Breast epithelium (tissue), 4 donors: ENCODE measurements at places on chromosomes 16 and 17.

GRCh38 chr16:81716478-81717225 lies 62.4 kb upstream of the PLCG2 start:
- DNase-seq: no peak

DNA sequence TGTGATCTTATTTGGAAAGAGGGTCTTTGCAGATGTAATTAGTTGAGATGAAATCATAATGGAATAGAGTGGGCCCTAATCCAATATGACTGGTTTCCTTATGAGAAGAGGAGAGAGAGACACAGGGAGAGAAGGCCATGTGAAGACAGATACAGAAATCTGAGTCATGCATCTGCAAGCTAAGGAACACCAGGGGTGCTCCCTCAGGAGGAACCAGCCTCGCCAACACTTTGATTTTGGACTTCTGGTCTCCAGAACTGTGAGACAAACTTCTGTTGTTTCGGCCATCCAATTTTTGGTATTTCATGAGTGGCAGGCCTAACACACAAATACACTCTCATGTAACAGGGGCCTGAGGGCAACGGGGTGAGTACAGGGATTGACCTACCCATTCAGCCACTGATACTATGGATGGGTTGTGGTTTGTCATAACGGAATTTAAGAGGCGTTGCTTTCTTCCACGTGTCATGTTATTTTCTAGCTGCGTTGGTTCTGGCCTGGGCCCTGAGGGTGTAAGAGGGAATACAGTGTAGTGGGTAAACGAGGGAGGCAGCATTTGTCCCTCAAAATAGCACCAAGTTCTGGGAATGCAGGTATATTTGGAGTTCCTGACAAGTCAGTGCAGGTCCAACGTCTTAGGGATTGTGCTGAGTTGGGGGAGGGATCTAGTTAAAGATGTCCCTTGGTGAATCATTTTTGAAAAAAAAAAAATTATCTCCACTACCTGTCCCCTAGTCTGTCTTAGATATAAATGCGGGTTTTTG lies 17.7 kb downstream of the PLCG2 start:
- DNase-seq: no peak

DNA sequence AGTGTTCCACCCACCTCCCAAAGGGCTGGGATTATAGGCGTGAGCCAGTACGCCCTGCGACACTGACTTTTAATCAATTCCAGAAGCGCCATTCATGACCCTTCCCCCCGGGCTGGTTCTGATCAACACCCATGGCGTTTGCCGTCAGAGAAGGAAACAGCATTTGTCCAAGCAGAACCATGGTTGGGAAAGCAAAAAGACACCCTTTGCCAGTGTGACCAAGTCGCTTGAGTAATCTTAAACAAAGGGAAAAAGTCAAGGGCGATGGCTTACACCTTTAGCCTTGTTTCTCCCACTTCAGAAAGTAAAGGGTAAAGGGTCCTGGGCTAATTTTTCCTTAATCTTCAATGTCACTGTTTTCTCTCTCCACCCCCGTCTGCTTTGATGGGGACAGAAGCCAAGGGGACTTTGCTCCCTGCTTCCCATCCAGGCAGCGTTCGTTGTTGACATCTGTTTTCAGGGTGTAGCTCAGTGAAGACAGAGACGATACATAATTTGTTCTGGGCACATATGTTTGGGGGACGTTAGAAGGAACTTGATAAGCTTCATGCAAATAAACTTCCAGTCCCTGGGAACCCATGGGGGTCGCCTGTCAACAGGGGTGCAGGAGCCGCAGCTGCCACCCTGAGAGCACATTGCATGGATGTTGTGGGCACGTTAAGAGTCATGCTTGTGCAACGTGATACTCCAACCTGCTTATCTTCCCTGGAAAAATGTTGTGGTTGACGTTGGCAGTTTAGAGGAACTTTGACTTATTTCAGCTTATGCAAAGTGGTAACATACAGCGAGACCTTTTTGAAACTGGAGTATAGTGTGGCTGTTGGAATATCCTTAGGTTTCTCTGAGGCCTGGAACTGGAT lies 50.6 kb upstream of the TANGO6 start:
- DNase-seq: no peak

GRCh38 chr17:39045948-39046679 lies 78.9 kb upstream of the FBXO47 start:
- DNase-seq: no peak

- DNase-seq: peak; percentile 58
These were observed 9.1 kb downstream of the TIMM22 start for GRCh38 chr17:1006054-1006453.

DNA sequence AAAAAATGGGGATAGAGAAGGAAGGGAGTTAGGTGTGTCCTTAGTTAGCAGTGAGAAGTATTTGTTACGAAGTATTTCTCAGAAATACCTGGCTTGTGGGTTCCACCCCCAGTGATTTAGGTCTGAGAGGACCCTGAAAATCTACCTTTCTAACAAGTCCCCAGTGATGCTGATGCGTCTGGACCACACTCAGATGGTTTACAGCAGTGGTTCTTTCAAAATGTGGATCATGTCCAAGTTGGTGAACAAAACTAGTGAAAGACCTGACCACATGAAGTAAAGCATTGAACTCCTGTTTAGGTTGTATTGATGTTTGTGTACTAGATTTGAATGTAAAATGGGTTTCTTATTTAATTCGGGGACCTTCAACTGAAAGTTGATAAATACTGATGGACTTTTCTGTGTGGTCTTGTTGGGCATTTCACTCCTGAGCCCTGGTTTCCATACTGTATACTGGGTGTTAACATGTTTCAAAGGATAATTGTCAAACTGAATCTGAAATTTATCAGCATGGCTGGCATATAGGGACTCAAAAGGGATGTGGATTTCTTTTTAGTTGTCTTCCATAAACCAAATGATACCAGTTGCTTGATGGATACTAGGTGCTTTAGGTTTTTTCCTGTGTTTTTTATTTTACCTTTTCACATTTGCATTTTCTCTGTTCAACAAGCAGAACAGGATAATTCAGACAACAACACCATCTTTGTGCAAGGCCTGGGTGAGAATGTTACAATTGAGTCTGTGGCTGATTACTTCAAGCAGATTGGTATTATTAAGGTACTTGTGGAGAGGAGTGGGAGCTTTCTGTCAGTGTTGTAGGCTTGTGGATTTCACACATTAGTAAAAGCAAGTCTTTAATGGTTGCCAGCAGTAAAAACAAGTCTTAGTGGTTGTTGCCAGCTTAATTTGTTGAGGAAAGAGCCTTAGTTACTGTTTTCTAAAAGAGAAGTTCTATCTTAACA lies 8.8 kb downstream of the FUS start:
- DNase-seq: no peak

GRCh38 chr17:602436-602835 lies 112.2 kb downstream of the VPS53 start:
- DNase-seq: no peak

DNA sequence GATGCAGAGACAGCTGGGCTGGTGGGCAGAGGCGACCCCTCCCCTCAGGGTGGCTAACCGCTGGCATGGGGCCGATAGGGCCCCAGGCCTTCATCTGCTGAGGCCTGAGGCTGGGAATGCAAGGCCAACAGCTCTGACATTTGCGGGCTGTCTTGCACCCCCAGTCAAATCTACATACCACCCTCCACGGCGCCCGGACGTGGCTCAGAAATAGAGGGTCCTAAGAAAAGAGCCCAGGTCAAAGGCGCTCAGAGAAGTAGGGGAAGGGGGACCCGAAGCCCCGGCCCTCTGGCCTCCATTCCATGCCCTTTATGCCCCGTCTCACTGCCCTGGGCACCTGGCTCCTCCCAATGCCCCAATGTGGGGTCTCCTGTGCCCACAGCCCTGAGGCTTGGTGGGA lies 142.3 kb downstream of the C16orf78 start:
- no peak for DNase-seq

- no peak for DNase-seq
These were observed 19.4 kb downstream of the NATD1 start for GRCh38 chr17:21233581-21234347.

DNA sequence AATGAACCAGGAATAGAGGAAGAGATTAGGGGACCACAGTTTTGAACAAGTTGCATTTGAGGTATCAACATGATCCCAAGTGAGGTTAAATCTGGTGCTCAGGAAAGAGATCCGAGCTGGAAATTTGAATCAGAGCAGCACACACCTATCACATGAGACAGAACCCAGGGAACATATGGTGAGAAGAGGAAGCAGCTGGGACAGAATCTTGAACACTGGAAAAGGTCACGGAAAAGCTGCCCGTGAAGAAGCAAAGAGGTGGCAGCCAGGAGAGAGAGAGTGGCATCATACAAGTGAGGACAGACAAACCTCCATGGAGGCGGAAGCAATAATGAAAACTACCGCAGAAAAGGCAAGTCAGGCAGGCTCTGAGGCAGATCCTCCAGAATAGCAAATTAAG lies 36.1 kb downstream of the USP31 start:
- DNase-seq: no peak

GRCh38 chr16:89174877-89175276 lies 3.3 kb downstream of the CDH15 start:
- no peak for DNase-seq

DNA sequence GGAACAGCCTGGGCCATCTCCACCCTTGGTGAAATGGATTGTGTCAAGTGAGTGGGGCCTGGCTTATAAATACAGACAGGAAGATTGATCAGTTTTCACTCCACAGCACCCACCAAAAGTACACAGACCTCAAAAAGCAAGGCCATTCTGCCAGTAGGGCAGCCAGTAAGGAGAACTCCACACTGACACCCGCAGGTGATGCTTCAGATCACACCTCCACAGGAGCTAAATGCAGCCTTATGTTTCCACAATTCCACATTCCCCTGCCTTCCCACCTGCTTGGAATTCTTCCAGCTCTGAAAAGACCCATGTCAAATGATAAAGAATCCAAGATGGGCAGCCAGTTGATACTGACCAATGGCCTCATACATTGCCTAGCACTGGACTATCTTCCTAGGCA lies 191.1 kb downstream of the ZFHX3 start:
- DNase-seq: no peak

DNA sequence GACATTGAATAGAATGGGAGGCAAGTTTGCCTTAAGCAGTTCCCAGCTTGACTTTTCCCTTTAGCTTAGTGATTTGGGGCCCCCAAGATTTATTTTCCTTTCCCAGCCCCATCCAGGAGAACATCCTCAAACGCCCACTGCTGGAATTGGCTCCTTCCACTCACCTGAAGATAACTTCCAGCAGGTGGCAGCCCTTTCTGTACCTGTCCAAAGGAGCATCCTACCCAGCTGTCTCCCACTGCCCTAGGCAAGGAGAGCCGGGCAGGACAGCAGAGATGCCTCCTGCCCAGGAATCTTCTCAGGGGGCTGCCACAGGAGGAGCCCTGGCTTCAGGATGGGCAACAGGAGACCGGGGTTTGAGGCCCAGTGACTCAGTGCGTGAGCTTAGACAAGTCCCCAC lies 6.4 kb downstream of the CACNG5 start:
- no peak for DNase-seq

DNA sequence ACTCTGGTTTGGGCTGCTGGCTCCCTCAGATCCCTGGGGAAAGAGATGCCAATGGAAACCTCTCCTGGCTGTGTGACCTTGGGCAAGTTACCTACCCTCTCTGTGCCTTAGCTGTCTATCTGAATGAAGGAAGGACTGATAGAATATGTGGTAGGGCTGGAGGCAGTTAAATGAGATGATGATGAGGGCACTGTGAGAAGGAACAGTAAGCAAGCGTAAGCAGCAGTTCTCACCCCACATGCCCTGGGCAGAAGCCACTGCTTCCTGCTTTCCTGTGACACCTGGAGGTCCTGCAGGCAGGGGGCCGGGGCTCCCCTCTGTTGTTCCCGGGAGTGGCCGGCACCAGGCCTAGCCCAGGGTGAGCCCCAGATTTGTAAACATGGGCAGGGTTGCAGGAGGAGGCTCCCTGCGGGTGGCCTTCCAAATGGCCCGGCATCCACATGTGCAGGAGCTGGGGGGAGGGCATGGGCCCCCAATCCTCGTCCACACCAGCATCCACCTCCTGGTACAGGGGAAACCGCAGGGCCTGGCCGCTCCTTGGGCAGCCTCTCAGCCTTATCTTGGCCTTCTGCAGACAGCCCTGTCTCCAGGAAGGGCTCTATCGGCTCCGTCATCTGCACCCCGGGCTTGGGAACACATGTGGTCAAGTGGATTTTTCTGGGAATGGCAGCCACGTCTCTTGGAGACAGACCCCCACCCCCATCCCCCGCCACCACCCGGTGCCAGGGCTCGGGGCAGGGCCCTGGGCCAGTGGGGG lies 235.6 kb upstream of the GSE1 start:
- no peak for DNase-seq

- no peak for DNase-seq
These were observed 20.1 kb downstream of the LPCAT2 start for GRCh38 chr16:55529018-55529417.

DNA sequence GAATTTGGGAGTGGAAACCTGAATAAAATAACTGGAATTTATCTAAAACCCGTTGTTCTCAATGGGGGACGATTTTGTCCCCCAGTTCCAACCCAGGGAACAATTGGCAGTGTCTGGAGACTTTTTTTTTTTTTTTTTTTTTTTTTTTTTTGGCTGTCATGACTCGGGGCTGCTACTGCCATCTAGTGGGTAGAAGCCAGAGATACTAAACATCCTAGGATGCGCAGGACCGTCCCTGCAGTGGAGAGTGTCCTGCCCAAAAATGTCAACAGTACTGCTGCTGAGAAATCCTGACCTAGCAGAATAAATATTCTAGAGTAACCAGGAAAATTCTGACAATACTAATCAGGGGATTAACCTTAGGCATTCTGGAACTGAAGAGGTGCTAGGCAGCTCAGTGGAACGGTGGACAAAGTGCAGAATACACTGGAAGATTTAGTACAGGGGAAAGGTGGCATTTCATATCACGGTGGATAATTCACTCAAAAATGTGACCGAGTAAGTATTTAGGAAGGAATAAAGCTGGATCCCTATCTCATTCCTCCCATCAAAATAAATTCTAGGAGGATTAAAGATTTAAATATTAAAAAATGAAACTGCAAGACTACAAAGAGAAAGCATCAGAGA lies 107.6 kb downstream of the SPECC1 start:
- no peak for DNase-seq
